ENCODE measurements at places on chromosomes 11 and 22.
A peak's percentile ranks its signal among the peaks of the same experiment; 100 is the strongest.

GRCh38 chr11:64586366-64586765 lies 4.7 kb upstream of the SLC22A12 start:
- no peak for DNase-seq

DNA sequence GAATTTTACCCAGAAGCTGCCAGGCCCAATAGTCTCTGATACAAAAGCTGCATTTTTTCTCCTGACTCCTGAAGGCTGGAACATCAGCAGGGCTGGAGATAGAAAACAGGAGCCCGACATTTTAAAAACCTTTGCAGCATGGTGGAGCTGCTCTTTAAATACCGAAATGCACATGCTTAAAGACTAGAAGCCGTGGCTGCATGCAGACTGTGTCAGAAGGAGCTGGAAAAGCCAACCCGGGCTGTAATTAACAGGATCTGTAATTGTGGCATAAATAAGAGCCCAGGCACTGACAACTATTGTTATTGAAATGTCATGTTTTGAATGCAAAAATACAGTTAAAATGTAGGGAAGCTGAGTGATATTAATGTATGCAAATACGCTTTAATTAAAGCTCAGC lies 304.9 kb upstream of the PLET1 start:
- DNase-seq, result no peak

DNA sequence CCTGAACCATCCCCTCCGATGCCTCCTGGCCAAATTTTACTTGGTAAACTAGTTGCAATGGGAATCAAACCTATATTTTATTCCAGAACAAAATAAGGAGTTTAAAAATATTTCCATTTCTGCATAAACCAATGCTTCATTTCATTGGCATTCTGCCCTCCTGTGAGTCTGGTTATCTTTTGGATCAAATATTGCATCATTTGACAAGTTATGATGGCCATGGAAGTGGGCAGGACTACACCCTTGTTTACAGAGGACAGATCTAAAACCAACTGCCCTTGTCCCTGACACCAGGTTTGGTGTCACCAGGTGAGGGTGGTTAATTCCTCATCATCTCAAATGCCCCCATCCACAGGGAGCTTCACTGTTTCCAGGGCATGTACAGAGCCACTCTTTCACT lies 28.2 kb upstream of the E2F8 start:
- DNase-seq, result no peak

GRCh38 chr11:12897390-12897789 lies 111.7 kb upstream of the RASSF10 start:
- DNase-seq, result no peak

DNA sequence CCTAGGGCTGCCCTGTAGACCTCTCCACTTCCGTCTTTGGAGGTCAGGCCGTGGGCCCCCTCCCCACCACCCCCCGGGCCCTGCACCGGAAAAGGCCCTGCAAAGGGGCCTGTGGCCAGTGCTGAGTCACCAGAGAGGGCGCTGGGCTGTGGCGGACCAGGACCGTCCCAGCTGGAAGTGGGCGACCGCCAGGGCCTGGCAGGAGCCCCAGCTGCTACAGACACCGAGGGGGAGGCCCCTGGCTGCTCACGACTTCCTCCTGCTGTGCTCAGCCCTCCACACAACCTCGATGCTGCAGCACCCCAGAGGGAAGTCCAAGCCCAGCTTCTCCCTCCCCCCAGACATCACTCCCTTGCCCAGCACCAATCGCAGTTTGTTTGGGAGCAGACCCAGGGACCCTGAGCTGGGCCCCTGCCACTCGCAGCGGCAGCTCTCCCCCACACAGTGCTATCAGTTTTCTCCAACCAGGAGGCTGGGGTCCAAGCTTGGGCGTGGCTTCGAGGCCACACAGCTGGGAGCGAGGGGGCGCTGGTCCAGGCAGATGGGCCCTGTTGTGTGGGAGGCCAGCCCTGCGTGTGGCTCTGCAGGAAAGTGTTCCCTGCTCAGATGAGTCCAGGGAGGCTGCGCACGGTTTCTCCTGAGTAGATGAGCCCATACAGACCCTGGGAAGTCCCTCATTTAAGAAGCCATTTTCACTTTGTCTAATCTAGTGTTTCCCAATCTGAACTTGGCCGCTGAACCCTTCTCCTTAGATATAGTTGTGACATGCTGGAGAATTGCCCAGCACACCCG lies 5.6 kb upstream of the SH3BP1 start:
- peak; percentile 97 for DNase-seq

- DNase-seq, result no peak
Observed at GRCh38 chr11:7384691-7385090, 100.6 kb upstream of the OLFML1 start.

DNA sequence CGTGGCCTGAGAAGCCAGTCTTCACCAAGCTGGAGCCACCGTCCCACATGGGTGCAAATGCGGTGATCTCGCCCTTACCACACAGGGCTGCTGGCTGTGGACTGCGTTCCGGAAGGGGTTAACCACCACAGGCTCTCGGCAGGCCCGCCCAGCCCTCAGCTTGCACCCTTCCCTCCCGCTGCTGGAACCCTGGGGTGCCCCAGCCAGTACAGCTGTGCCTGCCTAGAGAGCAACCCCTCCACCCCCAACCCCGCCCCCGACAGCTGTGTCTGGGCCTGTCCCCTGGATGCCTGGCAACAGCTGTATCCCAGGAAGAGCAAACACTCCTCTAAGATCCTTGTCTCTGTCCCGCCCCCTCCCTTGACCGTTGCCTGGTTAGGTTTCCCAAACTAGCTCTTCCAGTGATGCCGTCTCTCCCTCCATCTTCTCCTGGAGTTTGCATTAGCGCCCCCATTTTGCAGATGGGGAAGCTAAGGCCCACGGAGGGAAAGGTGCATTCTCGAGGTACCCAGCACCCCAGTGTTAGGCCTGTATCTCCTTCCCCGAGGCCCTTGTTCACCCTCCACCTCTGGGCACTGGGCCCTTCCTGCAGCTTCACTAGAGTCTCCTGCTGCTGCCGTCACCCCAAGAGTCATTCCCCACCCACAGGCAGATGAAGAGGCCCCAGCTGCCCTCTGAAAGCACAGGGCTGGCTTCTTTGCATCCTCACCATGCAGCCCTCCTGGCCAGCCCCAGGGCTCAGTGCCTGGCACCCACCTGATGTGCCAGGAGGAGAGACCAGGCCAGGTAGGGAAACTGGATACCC lies 12.6 kb upstream of the COX8A start:
- peak; percentile 94 for DNase-seq

GRCh38 chr11:84372381-84372950 lies 1086.3 kb upstream of the CCDC90B start:
- DNase-seq, result no peak

DNA sequence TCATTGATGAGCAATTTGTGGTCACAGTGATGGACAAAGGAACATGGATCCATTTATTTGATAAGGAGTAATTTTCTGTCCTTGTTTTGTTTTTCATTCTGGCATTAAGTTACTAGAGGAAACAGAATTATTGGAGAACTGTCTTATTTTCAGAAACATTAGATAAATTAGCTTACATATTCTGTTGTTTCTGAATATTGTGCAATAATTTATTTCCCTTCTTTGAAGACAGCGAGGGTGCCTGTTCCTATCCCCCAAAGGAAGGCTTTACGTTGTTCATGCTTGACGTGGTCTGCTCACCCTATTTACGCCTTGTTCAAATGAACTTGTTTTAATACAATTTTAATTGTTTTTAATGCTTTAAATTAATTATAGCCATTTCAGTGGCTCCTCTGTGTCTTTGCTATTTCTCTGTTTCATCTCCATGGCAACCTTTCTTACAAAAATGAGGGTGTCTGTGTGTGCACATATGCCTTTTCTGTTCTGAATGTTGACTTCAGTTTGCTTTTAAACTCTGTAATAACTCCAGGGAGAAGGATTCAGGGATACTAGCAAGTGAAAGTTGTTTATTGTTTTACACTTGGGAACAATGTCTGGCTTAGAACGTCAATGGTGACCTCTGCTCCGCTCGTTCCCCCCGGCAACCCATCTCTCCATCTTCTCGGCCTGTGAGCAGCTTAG lies 138.3 kb upstream of the PLET1 start:
- DNase-seq, result no peak

DNA sequence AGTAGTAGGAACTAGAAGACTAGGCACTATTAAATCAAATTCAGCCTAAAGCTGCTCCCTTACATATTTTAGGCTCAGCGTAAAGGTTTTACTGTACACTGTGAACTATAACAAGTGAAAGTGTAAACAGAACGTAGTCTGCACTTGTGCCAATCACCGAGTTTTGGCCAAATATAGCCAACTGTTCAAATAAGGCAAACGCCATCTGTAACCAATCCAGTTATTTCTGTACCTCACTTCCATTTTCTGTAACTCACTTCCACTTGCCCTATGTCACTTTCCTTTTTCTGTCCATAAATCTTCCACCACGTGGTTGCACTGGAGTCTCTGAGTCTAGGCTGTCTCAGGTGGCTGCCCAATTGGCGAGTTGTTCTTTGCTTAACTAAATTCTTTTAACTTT lies 2132.2 kb downstream of the LRRC4C start:
- DNase-seq, result no peak

DNA sequence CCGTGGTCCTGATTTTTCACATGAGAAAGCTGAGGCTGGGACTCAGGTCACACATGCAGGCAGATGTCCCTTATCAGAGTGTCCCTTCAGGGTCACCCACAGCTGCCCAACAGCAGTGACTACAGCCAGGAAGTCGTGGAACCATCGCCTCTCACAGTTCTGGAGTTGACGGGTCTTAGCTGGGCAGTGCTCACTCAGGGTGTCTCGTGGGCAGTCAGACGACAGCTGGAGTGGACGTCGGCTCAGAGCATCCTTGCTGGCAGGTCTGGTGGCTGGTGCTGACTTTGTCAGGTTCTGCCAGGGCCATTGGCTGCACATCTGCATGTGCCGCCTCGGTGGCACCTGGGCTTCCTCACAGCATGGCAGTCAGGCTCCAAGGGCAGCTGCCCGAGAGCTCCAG lies 35.6 kb upstream of the TH start:
- no peak for DNase-seq

DNA sequence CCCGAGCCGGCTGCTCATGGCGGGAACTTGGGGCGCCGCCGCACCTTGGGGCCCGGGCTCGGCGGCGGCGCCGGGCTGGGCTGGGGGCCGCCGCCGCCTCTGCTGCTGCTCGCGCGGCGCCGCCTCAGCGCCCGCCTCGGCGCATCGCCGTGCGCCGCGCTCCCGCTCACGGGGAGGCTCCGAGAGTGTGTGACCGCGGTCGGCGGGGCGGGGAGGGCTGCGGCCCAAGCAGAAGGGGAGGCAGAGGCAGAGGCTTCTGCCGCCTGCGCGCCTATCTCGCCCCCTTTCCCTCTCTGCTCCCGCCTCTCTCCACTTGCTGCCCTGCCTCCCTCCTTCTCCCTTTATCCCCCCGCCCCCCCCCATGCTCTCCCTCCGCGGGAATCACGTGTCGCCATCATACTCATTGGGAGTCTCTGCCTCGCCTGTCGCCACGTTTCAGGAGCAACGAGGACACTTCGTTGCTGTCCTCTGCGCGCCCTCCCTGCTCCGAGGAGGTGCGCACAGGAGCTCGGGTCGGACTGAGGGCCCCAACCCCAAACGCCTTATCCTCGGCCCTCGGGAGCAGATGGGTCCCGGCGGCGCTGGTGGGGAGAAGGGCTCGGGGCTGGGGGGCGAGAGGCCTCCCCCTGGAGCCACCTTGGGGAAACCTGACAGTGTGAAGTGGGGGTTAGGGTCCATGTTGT lies at the start of gene GUCY1A2:
Gene GUCY1A2 (minus strand): TSS at position 258 of the 683 bp plus-strand sequence. CDS start 421 bp downstream, outside the sequence.
- DNase-seq, result peak; percentile 67

Measured in right hindlimb (tissue), 1 donor.